ENCODE measurements at places on chromosomes 6 and 20. TPM values are rescaled to one million over a fixed set of nuclear protein-coding genes. Genes with fewer than 3 reads are reported as not detected.

PRPH2 gene
- total RNA-seq = 2.5 TPM

RIPOR2 gene
- 3.1 TPM for total RNA-seq

CLPSL2 gene
- not detected for total RNA-seq

TCP11 gene
- total RNA-seq = 2.8 TPM

DACT2 gene
- total RNA-seq = not detected

PKIB gene
- total RNA-seq = 1.7 TPM

SASH1 gene
- total RNA-seq = 208 TPM

TAGAP gene
- total RNA-seq = 3.7 TPM

VWA7 gene
- 8.9 TPM for total RNA-seq

ESR1 gene
- 3.2 TPM for total RNA-seq

SMPDL3A gene
- total RNA-seq = 13.3 TPM

FAM83C gene
- not detected for total RNA-seq

TTLL9 gene
- total RNA-seq = 1.1 TPM

DNA sequence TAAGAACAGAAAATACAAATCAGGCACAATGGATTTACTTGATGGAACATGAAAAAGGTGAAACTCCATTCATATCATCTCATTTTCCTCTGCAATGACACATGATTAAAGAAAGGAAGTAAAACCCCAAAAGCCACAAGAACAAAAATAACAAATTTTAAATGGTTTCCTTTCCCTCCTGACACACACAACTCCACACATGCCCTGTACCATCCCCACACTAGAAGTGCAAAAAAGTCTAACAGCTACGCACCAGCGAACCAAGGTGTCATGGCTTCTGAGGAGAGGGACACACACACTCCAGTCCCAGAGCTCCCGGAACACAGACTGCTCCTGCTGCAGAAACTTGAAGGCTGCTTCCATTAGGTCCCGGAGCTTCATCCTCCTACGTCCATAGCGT, 25.3 kb downstream of the MDN1 start:
- DNase-seq = no peak

GRCh38 chr20:33463332-33464101, 20.0 kb upstream of the SNTA1 start:
- no peak for DNase-seq

- DNase-seq = no peak
These were observed 39.6 kb upstream of the HDAC2 start for GRCh38 chr6:114010540-114010939.

- DNase-seq = no peak
These were observed 67.7 kb upstream of the PTPN1 start for GRCh38 chr20:50442512-50442911.

GRCh38 chr6:9606435-9607134, 808.3 kb downstream of the TFAP2A start:
- no peak for DNase-seq

DNA sequence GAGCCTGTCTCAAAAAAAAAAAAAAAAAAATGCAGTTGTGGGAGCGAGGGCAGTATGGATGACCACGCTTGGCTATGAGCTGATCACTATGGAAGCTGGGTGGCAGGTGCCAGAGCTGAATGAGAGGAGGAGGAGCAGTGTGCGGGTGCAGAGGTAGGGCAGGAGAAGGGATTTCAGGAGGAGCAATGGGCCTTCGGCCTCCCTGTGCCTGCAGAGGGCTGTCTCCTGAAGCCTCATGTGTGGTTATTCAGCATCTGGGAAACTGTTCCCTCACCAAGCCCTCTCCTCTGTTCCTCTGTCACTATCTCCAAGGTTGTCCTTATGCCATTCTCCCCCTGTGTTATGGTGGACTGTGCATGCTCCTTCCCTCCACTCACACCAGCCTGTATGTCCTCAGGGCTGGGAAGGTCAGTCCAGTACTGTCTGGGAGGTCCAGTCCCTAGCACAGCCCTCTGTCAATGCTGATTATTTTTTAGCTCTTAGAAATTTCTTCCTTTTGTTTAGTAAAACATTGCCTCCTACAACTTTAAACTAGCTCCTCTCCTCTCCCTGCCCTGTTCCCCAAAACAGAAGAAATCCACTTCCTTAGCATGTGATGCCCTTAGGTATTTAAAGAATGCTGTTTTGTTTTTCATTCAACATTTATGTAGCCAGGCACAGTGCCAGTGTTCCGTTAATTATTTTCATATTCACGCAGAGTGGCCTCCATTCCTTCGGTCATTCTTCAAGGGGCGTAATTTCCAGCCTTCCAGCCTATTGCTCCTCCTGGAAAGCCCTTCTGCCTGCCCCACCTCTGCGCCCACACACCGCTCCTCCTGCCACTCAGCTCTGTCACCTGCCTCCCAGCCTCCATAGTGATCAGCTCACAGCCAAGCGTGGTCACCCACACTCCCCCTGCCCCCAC, 48.9 kb downstream of the CNBD2 start:
- DNase-seq = peak; percentile 66

- DNase-seq = no peak
These were observed 3.0 kb downstream of the RRP36 start for GRCh38 chr6:43024436-43024835.

- peak; percentile 77 for DNase-seq
These were observed 56.6 kb downstream of the SYTL3 start for GRCh38 chr6:158706369-158706982.

GRCh38 chr6:20955131-20955530, 420.9 kb downstream of the CDKAL1 start:
- DNase-seq = no peak

- peak; percentile 12 for DNase-seq
These were observed 42.4 kb downstream of the POPDC3 start for GRCh38 chr6:105137388-105137787.

DNA sequence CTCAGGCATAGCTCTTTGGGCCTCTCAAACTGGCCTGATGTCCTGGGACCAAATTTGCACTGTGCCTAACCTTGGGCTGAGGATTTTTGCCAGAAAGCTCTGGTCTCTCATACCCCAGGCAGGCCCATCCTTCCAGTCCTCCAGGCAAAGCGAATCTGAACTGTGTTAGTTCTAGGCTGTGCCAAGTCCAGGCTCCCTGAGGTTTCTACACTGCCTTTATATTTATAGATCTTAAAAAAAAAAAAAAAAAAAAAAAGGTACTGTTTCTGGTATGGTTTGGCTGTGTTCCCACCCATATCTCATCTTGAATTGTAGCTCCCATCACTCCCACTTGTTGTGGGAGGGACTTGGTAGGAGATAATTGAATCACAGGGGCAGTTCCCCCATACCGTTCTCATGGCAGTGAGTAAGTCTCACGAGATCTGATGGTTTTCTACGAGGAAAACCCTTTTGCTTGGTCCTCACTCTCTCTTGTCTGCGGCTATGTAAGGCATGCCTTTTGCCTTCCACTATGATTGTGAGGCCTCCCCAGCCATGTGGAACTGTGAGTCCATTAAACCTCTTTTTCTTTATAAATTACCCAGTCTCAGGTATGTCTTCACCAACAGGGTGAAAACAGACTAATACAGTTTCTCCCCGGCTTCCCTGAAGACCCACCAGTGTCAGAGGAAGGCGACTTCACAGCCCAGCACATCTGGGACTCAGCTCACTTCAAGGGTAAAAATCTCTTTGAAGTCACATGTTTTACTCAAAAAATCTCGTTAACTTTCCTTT, 39.0 kb upstream of the TBXT start:
- DNase-seq = no peak

- no peak for DNase-seq
These were observed 154.5 kb downstream of the MYLK4 start for GRCh38 chr6:2596222-2596621.

GRCh38 chr20:25553819-25554296, 31.5 kb downstream of the NINL start:
- DNase-seq = peak; percentile 46

- DNase-seq = no peak
These were observed 789.7 kb downstream of the FRK start for GRCh38 chr6:115270953-115271352.

GRCh38 chr6:138183790-138184134, 22.0 kb downstream of the ARFGEF3 start:
- DNase-seq = no peak

- DNase-seq = peak; percentile 8
These were observed 95.0 kb downstream of the AK9 start for GRCh38 chr6:109595998-109596397.

- DNase-seq = no peak
These were observed 9.7 kb upstream of the HMGA1 start for GRCh38 chr6:34226731-34227586.

GRCh38 chr6:2733324-2733723, 17.4 kb downstream of the MYLK4 start:
- DNase-seq = peak; percentile 69

DNA sequence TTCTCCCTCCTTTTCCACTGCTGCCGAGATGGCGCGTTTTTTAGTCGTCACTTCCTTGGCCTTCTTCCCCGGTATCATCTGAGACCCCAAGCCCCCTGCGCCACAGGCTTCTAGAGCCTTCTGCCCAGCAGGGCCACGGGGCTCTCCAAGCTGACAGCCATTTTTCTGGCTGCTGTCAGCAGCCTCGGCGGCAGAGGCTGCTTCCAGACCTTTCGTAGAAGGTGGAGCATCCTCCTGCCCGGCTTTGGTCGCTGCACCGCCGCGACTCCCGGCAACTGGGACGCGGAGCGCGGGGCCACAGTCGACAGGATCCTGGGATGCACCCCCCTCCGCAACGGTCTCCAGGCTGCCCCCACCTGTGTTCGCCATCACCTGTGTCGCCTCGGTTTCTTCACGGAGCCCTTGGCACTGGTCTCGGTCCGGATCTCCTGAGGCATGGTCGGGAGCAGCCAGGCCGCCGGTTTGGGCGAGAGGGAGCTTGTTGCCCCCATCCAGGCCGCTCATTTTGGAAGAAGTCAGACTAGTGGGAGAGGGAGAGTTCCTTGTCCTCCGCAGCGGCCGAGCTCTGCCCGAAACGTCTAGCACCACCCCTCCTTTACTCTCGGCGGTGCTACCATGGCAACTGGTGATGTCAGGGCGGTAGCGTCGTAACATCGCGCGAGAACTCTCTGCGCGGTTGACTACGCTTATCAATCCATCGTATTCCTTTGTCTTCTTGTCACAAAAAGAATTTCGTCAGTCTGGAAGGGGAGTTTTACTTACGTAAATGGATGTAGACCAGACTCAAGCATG, at the start of gene TSPYL4:
TSS of gene TSPYL4 (minus strand) at position 571 of the 792 bp plus-strand sequence. CDS start at position 504, 67 bp downstream.
- peak; percentile 95 for DNase-seq

DNA sequence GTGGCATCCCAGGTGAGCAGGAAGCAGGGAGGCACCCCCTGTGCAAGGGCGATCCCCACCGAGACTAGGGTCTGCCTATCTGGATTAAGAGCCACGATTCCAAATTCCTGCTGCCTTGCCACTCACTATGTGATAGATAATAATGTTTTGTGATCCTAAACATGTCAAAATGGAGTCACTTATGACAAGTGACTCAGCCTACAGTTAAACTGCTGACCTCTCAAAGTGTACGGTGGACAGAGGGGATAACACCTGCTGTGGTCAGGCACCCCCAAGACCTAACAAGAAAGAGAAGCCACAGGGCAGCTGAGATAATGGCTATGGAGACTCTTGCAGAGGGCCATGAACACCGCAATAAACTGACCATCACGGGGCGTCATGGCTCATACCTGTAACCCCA, 16.0 kb upstream of the SNTA1 start:
- DNase-seq = no peak

- no peak for DNase-seq
These were observed 22.4 kb downstream of the JAG1 start for GRCh38 chr20:10651227-10651990.

GRCh38 chr20:51337126-51337805, 205.3 kb downstream of the NFATC2 start:
- no peak for DNase-seq

GRCh38 chr6:25692472-25692871, 40.5 kb downstream of the SCGN start:
- no peak for DNase-seq

GRCh38 chr20:35774391-35774790, 2.6 kb downstream of the PHF20 start:
- no peak for DNase-seq
